GM18507 (cell line): ENCODE measurements at places on chromosomes 16 and 17.

DNA sequence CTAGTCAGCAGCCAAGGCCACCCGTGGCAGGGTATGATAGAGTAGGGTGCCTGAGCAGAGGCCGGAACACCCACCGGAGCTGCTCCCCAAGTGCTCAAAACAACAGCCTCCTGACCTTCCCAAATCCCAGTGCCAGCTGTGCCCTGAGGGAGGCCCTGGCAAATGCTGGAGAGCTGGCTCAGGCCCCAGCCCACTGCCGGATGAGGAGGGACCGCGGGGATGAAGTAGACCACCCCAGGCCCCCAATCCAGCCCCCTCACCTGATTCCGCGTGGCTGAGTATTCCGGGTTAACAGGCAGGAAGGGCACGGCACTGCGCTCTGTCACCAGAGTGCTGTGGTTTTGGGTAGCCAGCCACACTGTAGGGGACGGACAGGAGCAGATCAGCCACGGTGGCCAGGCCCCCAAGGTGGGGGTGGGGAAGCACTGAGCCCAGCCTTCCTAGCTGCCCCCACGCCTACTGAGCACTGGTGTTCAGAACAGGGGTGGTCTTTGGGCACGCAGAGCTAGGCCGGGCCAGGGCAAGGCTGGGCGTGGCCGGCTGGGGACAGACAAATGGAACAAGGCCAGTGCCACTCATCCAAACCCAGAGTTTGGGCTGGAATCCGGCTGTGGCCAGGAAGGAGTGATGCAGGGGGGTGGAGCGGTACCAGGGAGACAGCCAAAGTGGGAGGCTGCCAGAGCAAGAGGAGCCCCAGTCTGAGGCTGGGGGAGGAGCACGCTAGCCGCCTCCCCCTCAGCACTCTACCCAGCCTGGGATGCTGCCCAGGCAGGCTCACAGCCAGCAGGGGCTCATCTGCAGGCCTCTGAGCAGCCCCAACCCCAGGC lies 9.1 kb downstream of the TP53I13 start:
- no peak for DNase-seq

DNA sequence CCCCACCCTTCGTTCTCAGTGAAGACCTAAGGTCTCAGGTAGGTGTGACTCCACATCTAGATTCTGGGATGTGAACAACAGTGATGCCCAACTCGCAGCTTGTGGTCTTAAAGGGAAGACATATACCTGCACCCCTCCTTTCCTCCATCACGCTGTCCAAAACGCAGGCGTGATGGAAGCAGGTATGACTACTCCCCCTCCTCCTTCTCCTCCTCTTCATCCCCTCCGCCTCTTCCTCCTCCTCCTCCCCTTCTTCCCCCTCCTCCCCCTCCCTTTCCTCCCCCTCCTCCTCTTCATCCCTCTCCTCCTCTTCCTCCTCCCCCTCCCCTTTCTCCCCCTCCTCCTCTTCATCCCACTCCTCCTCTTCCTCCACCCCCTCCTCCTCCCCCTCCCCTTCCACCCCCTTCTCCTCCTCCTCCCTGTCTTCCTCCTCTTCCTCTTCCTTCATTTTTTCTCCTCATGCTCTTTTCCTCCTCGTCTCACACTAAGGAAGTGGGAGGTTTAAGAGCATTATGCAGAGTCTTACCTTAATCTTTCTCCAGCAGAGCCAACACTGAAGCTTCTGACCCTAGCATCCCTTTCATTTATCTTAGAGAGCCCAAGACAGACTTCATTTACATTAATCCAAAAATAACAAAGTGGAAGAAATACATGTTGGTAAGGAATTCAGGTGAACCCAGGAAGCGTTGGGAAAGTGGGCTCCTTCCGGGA lies 352.5 kb downstream of the FOXL1 start:
- no peak for DNase-seq

- DNase-seq = no peak
Measured at GRCh38 chr16:26240807-26241206, 549.0 kb downstream of the HS3ST4 start.

DNA sequence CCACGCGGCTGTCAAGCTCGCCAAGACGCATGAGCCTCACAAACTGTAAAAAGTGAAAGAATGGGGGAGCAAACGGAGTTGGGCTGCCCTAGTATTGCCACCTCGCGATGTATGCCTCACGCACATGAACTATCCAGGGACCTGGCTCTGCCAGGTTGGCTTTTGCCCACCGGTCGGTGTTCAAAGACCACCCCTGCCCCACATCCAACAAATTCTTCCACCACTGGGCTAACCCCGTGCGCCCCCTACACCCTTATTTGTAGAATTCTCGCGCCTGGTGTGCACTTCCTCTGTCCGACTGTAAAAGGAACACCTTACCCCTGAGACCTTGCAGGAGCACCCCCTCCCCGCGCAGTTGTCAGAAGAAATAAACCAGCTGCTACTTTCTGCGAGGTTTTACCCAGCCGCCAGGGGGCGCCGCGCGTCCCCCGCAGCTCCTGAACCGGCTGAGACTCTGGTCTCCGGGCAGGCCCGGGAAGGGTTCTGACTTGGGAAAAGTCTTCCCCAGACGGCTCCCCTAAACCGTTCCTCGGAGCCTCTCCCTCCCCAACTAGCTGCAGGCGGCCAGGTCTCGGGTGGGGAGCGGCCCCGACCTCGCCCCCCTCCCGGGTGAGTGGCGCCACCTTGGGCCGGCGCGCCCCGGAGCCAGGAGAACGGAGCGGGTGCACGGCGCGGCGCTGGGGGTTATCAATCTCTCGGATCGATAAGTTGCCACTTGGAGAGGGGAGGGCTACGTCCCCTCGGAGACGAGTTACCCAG lies 1.7 kb upstream of the ZNF423 start:
- peak; percentile 40 for DNase-seq

DNA sequence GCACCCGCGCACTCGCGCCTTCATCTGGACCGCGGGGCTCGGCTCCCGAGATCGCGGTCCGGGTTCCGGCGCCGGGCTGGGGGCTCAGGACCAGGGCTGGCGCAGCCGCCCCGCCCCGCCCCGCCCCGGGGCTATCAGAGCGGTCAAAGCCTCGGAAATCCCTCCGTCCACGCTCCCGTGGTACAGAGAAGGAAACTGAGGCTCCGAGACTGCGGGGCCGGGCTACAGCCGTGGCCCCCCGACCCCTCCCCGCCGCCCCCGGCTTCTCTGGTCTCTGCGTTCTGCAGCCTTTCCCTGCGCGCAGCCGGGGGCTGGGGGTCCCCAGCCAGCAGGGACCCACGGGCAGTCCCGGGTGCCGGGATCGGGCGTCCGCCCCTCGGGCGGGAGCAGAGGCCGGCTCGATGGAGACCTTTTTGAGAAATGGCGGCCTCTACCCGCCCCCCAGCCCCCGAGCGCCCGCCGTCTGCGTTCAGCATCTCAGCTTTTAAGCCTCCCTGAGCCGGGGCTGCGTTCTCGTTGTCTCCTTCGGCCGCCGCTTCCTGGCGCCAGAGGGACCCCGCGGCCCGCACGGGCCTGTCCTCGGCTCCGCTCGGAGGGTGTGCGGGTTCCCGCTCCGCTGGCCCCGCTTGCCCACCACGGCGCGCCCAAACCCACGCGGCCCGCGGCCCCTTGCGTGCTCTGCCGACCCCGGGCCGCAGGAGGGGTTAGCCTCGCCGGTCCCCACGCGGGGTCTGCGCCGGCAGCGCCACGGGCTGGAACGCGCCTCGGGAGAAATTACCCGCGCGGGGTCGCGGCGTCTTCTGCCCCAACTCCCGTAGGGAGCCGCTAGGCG lies 1.5 kb upstream of the NPTX1 start:
- DNase-seq = no peak

DNA sequence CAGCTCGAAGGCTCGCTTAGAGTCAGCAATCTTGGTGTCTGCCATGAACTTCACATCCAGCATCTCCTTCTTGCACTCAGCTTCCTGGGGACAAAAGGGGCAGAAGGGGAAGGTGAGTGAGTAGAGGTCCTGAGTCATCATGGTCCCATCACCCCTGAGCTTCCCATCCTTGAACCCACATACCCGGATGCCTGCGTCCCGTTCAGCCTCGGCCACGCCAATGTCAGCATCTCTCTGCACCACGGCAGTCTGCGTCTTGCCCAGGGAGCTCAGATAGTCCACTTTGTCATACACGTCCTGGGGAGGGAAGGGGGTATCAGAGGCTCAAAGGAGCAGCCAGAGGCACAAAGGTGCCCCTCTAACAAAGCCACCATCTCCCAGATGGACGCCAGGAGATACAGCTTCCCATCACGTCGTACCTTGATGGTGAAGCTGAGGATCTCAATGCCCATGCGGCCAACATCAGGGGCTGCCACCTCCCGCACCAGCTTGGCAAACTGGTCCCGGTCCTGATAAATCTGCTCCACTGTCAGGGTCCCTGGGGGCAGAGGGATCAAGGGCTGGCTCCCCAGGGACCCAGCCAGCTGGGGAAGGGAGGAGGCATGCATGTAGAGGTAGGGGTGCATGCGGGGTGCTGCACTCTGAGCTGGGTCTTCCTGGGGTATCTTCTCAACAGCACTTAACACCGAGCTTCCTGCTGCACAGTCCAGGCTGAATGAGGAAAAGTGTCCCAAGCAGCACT lies 15.2 kb downstream of the FLOT2 start:
- DNase-seq = no peak

DNA sequence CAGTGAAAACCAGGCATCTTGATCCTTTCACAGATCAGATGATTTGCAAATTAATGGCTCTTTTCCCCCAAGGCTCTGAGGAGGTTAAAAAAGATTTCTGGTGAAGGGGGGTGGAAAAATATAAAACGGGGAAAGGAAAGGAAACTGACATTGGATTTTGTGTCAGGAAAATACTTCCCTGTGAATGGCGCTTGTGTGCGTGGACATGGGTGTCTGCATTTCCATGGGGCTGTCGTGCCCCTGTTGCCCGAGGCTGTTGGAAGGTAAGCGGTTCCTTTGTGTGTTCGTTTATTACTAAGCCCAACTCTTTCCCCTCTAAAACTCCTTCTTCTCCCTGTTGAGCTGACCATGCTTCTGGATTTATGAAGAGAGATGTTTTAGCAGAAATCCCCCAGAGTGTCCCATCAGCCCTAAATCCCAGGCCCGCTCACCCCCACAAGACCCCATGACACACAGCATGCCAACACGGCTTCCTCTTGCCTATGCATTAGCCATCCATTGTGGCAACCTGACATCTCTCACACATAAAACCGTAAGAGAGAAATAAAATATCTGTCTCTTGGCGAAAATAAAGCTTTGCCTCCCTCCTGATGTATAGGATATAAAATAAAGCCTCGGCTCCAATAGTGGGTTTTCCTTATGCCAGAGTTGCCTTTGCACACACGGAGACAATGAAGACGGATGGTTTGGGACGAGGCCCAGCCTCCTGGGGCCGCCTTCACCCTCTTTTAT lies 7.3 kb upstream of the LHX1 start:
- no peak for DNase-seq

DNA sequence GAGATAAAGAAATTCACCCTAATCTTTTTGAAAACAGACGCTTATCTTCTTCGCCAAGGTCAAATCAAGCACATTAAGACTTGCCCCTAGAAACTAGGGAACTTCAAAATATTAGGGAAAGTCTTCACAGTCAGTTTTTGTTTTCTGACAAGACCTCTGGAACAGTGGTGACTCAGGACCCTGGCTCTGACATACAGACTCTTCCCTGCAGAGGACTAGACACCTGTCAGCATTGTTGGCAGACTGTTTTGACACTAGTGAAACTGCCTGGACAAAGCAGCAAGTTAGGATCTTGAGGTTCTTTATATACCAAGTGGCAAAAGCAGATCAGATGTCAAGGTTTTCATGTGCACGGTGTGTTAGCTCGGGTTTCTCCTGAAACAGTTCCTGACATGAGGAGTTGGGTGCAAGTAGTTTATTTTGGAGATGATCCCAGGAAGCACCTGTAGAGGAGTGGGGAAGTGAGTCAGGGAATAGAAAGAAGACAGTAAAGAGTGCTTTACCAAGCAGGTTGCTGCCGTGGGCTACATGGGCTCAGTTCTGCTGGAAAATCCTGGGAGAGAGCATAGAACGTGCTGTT lies 182.0 kb upstream of the IRX5 start:
- DNase-seq = no peak

GRCh38 chr17:68701046-68701445 lies 99.9 kb upstream of the FAM20A start:
- no peak for DNase-seq
